A549 treated with DMSO at 1 μM for 4 hours (cell line): ENCODE measurements at places on chromosomes 3 and 15. TPM values are rescaled to one million over a fixed set of nuclear protein-coding genes. Genes with fewer than 3 reads are reported as not detected.

The NAALADL2 gene
- 0.14 to 0.36 TPM (median 0.24 TPM) in 4 of 5 replicates, not detected in the other for total RNA-seq

The RARRES1 gene
- total RNA-seq, result 7.6 to 11.0 TPM (median 10.3 TPM) in 5 replicates

The ARRDC4 gene
- total RNA-seq, result 0.19 to 0.31 TPM (median 0.21 TPM) in 5 replicates

The EXOG gene
- total RNA-seq, result 10.6 to 14.8 TPM (median 11.2 TPM) in 5 replicates

The CHRNA3 gene
- total RNA-seq, result 0.29 to 1.4 TPM (median 0.48 TPM) in 5 replicates

The ASB14 gene
- total RNA-seq, result not detected in 5 replicates

The P2RY14 gene
- not detected in 5 replicates for total RNA-seq

The ATP8B4 gene
- total RNA-seq, result 0.80 to 1.6 TPM (median 0.84 TPM) in 5 replicates

The KIF7 gene
- total RNA-seq, result 3.9 to 4.9 TPM (median 4.3 TPM) in 5 replicates

The STXBP5L gene
- total RNA-seq, result not detected in 5 replicates

The HTR3E gene
- total RNA-seq, result not detected in 5 replicates

The FMN1 gene
- total RNA-seq, result 0.24 to 0.44 TPM (median 0.33 TPM) in 5 replicates

The ARL6IP5 gene
- 79.5 to 98.1 TPM (median 89.2 TPM) in 5 replicates for total RNA-seq

The FANCI gene
- total RNA-seq, result 53.7 to 78.5 TPM (median 67.8 TPM) in 5 replicates

The CCDC71 gene
- 11.4 to 15.6 TPM (median 12.4 TPM) in 5 replicates for total RNA-seq

The GJD2 gene
- not detected in 5 replicates for total RNA-seq

The MUSTN1 gene
- total RNA-seq, result not detected in 5 replicates

The PDHB gene
- total RNA-seq, result 57.9 to 68.2 TPM (median 64.1 TPM) in 5 replicates

The ANKRD34C gene
- not detected in 5 replicates for total RNA-seq

The SCN11A gene
- 0.01 TPM in 1 of 5 replicates, not detected in the others for total RNA-seq

The C3orf70 gene
- total RNA-seq, result 0.01 to 0.03 TPM (median 0.02 TPM) in 3 of 5 replicates, not detected in the others

The GOLGA8T gene
- 0.66 to 1.7 TPM (median 1.3 TPM) in 5 replicates for total RNA-seq

The TMC3 gene
- not detected in 5 replicates for total RNA-seq

The NOX5 gene
- total RNA-seq, result 0.12 to 0.48 TPM (median 0.20 TPM) in 5 replicates

The TMEM266 gene
- total RNA-seq, result 0.05 to 0.11 TPM (median 0.07 TPM) in 5 replicates

The CGNL1 gene
- total RNA-seq, result 1.6 to 2.4 TPM (median 2.0 TPM) in 5 replicates

The GP5 gene
- total RNA-seq, result 0.03 to 0.07 TPM in 2 of 5 replicates, not detected in the others

The TICRR gene
- total RNA-seq, result 12.9 to 16.4 TPM (median 14.2 TPM) in 5 replicates

The FETUB gene
- total RNA-seq, result 0.08 to 0.12 TPM (median 0.10 TPM) in 4 of 5 replicates, not detected in the other
